ENCODE measurements at places on chromosomes 3 and 15.

- peak; percentile 45 for DNase-seq
These were observed 32.2 kb upstream of the FMN1 start for GRCh38 chr15:33226559-33227181.

- no peak for DNase-seq
These were observed 26.0 kb upstream of the BUB1B start for GRCh38 chr15:40134885-40135284.

GRCh38 chr3:157532529-157533297 is 29.5 kb upstream of the VEPH1 start:
- DNase-seq: peak; percentile 38

DNA sequence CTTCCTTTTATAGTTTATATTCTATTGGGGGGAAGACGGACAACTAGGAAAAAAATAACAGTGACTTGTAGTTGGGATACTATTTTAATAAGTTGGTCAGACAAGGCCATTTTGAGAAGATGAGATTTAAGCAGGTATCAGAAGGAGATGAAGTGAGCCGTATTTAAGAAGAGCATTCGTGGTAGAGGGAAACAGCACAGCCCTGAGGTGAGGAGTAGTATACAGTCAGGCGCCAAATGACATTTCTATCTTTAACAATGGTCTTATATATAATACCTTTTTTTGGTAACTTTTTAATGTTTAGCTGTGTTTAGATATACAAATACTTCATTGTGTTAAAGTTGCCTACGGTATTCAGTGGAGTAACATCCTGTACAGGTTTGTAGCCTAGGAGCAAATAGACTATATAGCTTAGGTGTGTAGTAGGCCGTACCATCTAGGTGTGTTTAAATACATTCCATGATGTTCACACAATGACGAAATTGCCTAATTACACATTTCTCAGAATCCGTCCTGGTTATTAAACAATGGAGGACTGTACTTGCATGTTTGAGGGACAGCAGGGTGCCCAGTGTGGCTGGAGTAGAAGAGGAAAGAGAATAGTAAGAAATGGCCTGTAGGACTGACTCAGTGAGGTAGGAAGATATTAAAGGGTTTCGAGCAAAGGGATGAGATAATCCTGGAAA is 1.6 kb downstream of the NKTR start:
- no peak for DNase-seq

GRCh38 chr15:70714565-70714964 is 48.8 kb downstream of the UACA start:
- no peak for DNase-seq

GRCh38 chr15:76987276-76987675 is 7.7 kb upstream of the PSTPIP1 start:
- no peak for DNase-seq

GRCh38 chr15:41333026-41333562 is 413 bp downstream of the NUSAP1 start:
- DNase-seq: no peak

DNA sequence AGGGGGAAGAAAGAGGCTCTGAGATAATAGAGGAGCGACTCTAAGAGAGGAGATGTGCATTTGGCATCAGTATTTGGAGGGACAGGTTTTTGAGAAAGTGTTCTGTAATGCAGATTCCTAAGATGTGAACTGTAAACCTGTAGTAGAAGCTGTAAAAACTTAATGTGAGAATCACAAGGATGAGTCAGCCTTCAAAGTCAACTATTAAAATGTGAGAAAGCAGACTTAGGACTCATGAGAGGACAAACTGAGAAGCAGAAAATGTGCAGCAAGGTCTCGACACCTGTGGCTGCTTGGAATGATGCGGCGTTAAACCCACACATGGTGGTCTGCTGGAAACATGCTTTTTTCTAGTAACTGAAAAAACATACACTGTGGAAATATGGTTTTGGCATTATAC is 36.0 kb downstream of the USP13 start:
- no peak for DNase-seq

- no peak for DNase-seq
These were observed 32.2 kb upstream of the SEC22A start for GRCh38 chr3:123169492-123169929.

DNA sequence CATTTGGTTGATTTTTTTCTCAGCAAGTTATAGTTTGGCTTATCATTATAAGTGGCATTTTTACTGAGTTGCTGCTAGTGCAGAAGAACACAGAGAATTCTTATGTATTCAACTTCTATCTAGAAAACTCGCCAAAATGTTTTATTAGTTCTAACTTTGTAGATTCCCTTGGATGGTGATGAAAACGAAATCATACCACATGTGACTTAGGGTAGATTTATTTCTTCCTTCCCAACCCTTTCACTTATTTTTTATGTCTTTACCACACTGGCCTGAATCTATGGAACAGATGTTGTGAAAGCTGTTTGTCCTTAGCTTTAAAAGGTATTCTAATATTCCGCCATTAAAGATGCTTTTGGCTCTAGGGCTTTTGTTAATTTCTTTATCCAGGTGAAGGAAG is 503.3 kb upstream of the CFAP20DC start:
- DNase-seq: no peak

DNA sequence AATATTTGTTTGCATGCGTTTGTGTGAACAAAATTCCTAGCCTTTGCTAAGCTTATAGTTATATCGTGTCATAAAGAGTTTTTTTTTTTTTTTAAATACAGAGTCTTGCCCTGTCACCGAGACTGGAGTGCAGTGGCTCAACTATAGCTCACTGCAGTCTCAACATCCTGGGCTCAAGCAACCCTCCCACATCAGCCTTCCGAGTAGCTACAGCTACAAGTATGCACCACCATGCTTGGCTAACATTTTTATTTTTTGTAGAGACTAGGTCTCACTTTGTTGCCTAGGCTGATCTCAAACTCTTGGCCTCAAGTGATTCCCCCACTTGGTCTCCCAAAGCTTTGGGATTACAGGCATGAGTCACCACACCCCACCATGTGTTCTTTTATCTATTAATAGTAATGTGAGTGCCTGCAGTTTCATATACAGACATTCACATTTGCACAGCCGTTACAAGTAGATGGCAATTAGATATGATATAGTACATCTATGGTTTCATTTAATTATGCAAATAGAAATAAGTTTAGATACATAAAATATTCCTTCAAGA is 848.6 kb downstream of the PDCD6IP start:
- DNase-seq: no peak

DNA sequence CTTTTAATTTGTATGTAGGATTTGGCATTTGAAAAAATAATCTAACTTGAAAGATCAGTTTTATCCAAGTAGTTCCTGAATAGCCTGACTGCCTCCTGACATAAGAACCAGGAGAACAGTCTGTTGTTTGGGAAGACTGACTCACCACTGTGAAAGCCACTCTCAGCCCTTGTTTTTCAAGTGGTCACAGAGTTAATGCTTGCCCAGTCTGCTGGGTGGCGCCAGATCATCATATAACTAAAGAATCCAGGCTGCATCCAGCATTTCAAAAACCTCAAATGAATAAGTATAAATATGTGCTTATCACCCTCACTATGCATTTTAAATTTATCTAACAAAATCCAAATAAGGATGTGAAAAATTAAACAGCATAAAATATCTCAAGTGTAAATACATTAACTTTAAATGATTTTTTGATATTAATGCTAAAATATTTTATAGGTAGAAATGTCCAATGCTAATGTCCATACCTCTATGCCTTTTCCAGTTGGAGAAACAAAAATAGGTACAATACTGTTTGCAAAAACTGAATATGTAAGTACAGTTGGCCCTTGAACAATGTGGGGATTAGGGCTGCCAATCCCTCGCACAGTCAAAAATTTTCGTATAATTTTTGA is 26.9 kb upstream of the ZBBX start:
- no peak for DNase-seq

DNA sequence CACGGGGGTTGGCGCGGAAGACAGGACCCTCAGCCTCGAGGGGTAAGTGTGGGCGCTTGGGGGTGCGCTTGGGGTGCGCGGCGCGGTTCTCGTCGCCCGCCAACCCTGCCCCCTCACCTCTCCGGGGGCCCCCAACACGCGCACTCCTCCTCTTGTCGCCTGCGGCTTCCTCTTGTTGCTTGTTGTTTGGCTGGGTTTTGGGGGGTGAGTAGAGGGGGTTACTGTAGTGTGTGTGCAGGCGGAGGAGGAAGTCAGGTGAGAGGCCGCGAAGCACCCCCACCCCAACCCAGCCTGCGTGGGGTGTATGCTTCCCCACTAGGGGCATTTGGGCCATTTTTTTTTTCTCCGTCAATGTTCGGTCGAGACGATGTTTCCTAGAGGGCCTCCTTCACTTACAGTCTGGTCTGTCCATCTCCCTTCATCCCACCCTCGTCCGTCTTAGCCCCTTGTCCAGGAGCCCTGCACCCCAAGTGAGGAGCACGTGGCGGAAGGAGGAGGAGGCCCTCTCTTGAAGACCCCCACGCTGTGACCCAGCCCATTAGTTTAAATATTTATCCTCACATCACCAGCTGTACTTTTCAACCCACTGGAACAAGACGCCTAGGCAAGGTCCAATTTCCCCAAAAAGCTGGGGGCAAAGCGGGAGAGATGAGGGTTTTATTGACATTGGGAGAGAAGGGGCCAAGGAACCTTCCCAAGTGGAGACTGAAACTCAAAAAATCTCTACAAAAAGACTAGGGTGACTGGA is 20.4 kb upstream of the SATB1 start:
- DNase-seq: peak; percentile 41

- DNase-seq: no peak
These were observed 11.4 kb downstream of the XPC start for GRCh38 chr3:14166877-14167603.

GRCh38 chr15:100665570-100665969 is 63.2 kb downstream of the ASB7 start:
- DNase-seq: no peak

DNA sequence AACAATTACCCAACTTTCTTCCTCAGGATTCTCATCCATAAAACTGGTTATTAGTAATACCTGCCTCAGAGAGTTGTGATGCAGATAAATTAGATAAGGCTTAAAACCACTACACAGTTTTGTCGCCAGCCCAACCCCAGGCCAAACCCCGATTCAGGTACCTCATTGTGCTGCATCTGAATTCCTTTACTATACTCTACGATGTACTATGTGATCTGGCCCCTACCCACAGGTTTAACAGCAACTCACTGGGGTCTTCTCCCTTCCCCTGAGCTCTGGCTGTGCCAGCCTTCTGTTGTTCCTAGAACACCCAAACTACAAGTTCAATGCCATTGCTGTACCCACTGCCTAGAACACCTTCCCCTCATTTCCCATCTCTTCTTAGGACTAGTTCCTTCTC is 64.6 kb downstream of the MYO5A start:
- no peak for DNase-seq

GRCh38 chr3:56467108-56467507 is 1.2 kb downstream of the ERC2 start:
- DNase-seq: peak; percentile 86

DNA sequence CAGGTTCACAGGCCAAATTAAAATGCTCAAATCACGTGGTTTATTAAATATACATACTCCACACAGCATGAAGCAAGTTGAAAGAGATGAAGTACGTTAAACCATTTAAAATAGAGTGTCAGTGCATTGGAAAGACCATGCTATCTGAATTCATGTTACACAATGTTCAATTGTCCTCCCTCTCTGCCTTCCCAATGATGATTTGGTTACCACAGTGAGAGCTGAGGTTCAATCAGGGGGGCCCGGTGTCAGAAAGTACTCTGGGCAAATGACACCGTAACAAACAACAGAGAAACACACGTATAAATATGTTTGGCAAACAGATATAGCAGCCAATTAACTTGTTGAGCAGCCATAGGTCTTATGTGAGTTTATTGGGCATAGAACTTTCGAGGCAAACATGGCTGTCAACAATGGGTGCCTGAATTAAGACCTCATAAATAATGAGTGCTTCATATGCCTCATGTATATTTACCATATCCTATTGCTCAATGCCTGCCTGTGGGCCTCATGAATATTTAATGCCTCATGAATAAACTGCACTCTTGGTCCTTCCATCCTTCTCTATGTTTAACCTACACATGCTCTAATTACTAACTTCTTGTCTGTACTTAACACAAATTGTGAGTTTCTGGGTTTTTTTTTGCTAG is 641.5 kb downstream of the PLOD2 start:
- no peak for DNase-seq

DNA sequence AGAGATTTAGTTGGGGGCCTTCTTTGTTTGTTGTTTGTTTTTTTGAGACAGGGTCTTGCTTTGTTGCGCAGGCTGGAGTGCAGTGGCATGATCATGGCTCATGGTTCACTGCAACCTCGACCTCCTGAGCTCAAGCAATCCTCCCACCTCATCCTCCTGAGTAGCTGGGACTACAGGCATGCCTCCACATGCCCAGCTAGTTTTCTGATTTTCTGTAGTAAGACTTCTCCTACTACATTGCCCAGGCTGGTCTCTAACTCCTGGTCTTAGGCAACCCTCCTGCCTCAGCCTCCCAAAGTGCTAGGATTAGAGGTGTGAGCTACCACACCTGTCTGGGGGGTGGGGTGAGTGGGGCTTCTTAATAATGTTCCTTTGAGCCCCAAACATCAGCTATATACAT is 148.3 kb upstream of the ADAMTS9 start:
- no peak for DNase-seq

DNA sequence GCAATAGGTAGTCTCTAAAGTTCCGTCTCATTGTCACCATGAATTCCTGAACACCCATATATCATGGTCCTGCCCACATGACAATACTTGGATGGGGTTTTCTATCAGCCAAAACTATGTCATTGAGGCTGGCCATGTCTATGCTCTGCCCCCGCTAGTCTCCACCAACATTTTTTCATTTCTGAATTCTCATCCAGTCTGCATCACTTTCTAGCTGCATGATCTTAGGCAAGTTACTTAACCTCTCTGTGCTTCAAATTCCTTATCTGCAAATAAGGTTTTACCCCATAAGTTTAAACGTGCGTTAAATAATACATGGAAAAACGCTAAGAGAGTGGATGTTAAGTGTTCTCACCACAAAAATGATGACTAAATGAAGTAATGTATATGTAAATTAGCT is 14.1 kb downstream of the HERC1 start:
- DNase-seq: no peak

GRCh38 chr3:49316696-49317457 is 23.0 kb downstream of the USP4 start:
- DNase-seq: peak; percentile 18

DNA sequence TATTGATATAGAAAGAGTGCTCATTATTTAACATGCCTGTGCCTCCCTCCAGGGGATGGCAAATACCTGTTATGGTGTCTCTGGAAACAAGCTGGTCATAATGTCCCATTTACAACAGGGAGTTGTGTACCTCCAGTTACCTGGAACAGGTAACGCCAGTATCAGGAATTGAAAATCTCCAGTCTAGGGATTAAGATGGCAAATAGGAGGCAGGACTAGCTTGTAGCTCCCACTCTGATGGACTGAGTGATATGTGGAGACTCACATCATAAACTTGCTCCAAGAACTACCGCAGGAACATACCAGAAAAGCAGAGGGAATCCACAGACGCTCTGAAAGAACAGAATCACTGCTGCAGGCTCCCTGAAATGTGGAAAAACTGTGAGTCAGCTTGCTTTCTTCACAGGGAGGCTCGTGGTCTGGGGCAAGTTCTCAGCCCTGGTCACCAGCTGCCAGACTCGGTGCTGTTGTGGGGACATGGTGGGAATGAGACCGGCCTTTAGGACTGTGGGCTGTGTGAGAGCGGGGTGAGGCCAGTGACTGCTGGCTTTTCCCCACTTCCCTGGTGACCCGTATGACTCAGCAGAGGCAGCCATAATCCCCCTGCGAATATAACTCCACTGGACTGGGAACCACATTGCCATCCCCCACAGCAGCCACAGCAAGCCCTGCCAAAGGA is 97.4 kb downstream of the KCNAB1 start:
- DNase-seq: no peak
